ENCODE measurements at places on chromosomes 7 and 10.
A peak's percentile ranks its signal among the peaks of the same experiment; 100 is the strongest.

GRCh38 chr7:156906200-156906649 lies 13.2 kb upstream of the LMBR1 start:
- peaks cover 17% of the 10 kb centered on the region for H3K4me1 ChIP-seq
- no peak overlapping the region for H3K4me3 ChIP-seq
- H3K27ac ChIP-seq: no peak overlapping the region
- 0 out of 3 replicates have a peak, but pooled peaks cover 4% of the 10 kb centered on the region for H3K27me3 ChIP-seq
- no peaks in the 10 kb centered on the region for H3K36me3 ChIP-seq
- no peak for DNase-seq

DNA sequence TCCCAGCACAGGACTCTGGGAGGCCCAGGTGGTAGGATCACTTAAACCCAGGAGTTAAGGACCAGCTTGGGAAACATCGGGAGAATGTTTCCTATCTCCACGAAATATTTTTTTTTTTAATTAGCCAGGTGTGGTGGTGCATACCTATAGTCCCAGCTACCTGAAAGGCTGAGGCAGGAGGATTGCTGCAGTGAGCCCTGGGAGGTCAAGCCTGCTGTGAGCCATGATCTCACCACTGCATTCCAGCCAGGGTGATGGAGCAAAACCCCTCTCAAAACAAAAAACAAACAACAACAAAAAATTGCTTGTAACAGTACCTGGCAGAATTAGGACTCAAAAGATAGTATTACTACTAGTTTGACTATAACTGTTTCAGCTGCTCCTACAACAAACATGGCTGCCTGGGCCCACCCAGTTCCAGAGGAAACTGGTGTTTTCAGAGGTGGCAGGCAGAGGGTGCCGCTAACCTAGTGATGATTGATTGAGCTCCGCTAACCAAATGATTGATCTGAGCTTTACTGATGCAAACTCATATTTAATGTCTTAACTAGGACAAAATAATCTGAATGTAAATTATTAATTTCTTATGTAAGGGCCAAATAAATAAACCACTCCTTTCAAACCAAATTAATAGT lies 57.0 kb downstream of the AP3M1 start:
- DNase-seq: no peak
- H3K27me3 ChIP-seq: no peaks in the 10 kb centered on the region
- no peak overlapping the region for H3K4me3 ChIP-seq
- no peaks in the 10 kb centered on the region for H3K4me1 ChIP-seq

GRCh38 chr10:61939902-61940301 lies 38.4 kb downstream of the ARID5B start:
- no peak overlapping the region for H3K27ac ChIP-seq
- peaks cover 4% of the 10 kb centered on the region for H3K36me3 ChIP-seq
- DNase-seq: no peak
- H3K27me3 ChIP-seq: no peaks in the 10 kb centered on the region
- peaks cover 31% of the 10 kb centered on the region for H3K4me1 ChIP-seq

DNA sequence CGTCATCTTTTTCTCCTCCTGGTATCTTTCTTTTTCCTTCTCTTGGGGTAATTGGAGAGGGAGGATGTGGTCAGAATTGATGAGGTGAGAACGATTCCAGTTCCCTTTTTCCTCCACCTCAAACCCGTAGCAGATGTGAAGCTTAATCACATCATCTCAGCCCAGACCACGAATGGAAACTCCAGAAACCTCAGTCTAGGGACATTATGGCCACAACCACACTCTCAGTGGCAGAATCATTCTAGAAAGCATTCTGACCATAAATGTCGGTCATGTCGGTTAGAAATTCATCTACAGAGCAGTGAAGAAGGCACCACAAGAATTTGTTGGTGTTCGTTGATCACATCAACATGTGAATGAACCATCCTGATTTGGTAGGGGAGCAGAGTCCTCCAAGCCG lies 78.7 kb downstream of the GATA3 start:
- no peaks in the 10 kb centered on the region for H3K4me1 ChIP-seq
- DNase-seq: no peak
- H3K36me3 ChIP-seq: no peaks in the 10 kb centered on the region
- H3K27me3 ChIP-seq: no peaks in the 10 kb centered on the region
- no peak overlapping the region for H3K4me3 ChIP-seq
- no peak overlapping the region for H3K27ac ChIP-seq

GRCh38 chr7:24715171-24715570 lies 42.1 kb downstream of the GSDME start:
- no peak overlapping the region for H3K27ac ChIP-seq
- H3K4me3 ChIP-seq: no peak overlapping the region
- H3K4me1 ChIP-seq: no peaks in the 10 kb centered on the region

DNA sequence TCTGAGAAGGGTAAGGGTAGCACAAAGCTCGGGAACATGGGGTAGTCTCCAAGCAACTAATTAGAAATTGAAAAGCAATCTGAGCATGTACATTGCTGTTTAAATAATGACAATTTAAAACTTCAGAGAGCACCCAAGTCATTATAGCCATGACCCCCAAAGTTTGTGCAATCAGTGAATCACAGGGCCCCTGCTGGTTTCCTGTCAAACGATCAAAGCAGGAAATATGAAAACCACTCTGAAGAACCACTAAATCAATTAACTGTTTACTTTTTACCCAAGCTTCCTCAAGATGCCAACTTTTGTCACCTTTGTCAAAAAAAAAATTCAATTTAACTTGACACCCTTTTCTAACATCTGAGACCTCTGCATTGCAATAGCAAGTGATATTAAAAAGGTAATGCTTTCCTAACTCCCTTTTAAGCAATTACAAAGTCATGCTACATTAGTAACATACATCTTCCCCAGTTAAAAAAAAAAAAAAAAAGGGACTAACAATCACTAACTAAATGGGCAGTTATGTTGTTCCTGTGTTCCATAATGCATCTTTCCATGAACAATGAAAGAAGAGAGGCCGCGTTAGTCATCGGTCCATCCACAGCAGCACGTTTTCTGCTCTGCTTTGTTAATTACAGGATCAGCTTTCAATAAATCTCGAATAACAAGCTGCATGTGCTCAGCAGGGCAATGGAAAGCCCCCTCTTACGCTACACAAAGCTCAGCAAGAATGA lies 80.6 kb downstream of the ETV1 start:
- no peak for DNase-seq
- no peaks in the 10 kb centered on the region for H3K4me1 ChIP-seq
- H3K4me3 ChIP-seq: no peak overlapping the region
- H3K36me3 ChIP-seq: no peaks in the 10 kb centered on the region
- H3K27me3 ChIP-seq: no peaks in the 10 kb centered on the region
- H3K27ac ChIP-seq: no peak overlapping the region

- DNase-seq: no peak
- no peaks in the 10 kb centered on the region for H3K4me1 ChIP-seq
- no peaks in the 10 kb centered on the region for H3K27me3 ChIP-seq
- H3K4me3 ChIP-seq: no peak overlapping the region
- H3K27ac ChIP-seq: no peak overlapping the region
These were observed 125.7 kb upstream of the TNS3 start for GRCh38 chr7:47707583-47707982.

DNA sequence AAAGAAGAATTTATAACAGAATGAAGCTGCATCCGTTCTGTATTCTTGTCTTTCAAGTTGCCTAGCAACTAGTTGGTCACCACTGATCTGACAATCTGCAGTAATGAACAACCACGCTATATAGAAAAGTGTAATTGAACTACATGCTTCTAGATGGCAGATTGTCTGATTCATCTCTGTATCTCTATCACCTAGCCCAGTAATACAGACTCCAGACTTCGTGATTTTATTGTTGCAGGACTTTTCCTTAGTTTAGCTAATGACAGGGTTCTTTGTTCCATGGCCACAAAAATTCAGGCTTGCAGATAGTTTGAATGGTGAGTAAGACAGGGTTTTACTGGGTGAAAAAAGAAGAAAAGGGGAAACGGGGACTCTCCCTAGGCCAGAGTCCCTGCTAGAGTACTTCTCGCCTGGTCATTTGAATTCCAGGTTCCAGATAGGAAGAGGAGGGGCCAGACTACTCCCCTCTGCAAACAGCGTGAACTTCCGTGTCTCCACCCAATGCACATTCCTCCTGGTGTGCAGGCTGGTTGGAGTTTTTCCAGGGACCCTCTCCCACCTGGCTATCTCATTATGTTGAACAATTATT lies 45.9 kb downstream of the COL1A2 start:
- peak overlapping the region; percentile 71 for H3K27ac ChIP-seq
- peaks cover 53% of the 10 kb centered on the region for H3K4me1 ChIP-seq
- no peaks in the 10 kb centered on the region for H3K36me3 ChIP-seq
- peak overlapping the region; percentile 56 for H3K4me3 ChIP-seq
- peak; percentile 68 for DNase-seq

GRCh38 chr7:118949031-118949430 lies 724.5 kb downstream of the ANKRD7 start:
- no peaks in the 10 kb centered on the region for H3K27me3 ChIP-seq
- no peak overlapping the region for H3K27ac ChIP-seq
- DNase-seq: no peak
- no peaks in the 10 kb centered on the region for H3K4me1 ChIP-seq
- no peaks in the 10 kb centered on the region for H3K36me3 ChIP-seq

GRCh38 chr7:138575897-138576428 lies 115.9 kb downstream of the TRIM24 start:
- H3K36me3 ChIP-seq: peaks cover 14% of the 10 kb centered on the region
- no peak overlapping the region for H3K4me3 ChIP-seq
- H3K27me3 ChIP-seq: no peaks in the 10 kb centered on the region
- no peak for DNase-seq
- no peak overlapping the region for H3K27ac ChIP-seq
- 0 out of 2 replicates have a peak, but pooled peaks cover 8% of the 10 kb centered on the region for H3K4me1 ChIP-seq

DNA sequence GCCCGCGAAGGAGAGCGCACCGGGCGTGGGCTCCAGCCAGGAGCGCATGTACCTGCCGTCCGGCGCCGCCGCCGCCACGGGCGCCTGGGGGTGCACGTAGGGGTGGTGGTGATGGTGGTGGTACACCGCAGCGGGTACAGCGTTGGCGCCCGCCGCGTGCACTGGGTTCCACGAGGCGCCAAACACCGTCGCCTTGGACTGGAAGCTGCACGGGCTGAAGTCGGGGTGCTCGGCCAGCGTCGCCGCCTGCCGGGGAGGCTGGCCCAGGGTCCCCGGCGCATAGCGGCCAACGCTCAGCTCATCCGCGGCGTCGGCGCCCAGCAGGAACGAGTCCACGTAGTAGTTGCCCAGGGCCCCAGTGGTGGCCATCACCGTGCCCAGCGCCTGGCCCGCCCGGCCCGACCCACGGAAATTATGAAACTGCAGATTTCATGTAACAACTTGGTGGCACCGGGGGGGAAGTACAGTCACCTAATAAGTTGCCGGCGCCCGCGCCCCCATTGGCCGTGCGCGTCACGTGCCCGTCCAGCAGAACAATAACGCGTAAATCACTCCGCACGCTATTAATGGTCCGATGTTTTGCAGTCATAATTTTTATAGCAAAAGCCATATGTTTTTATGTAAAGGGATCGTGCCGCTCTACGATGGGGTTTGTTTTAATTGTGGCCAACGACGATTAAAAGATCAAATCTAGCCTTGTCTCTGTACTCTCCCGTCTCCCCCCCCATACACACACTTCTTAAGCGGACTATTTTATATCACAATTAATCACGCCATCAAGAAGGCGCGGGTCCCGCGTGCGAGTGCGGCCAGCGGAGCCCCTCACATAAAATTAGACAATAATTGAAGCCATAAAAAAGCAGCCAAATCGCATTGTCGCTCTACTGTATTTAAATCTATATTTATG lies at the start of gene HOXA9:
TSS of gene HOXA9 (minus strand) at position 449 of the 907 bp plus-strand sequence. CDS start at position 369, 80 bp downstream.
- no peak for DNase-seq
- peak within 1 kb of the TSS; percentile 63 for H3K4me3 ChIP-seq
- H3K27me3 ChIP-seq: peaks cover 48% of the 10 kb centered on the region
- H3K36me3 ChIP-seq: no peaks in the 10 kb centered on the region
- H3K4me1 ChIP-seq: 0 out of 2 replicates have a peak, but pooled peaks cover 3% of the 10 kb centered on the region

DNA sequence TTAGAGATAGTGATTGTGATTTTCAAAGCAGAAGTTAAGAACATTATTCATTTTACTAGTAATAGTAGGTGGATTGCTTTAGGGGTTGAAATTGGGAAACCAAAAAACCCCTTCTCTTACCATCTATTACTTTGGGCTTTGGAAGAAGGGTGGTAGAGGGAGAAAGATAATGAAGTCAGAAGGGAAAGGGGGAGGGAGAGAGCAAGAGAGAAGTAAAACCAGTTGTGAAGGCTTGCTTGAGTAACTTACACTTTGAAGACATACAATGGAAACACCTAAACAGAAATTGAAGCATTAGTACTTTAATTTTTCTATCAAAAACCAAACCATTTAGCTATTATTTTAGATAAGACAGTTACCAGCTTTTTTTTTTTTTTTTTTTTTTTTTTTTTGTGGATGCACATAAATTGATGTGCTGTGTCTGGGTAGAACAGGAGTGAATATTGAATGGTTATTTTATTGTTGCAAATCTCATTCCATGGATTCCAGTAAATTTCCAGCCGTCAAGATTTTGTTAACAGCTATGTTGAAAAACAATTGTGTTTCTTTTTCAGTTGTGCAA lies 5.5 kb downstream of the PRKAR2B start:
- H3K27ac ChIP-seq: no peak overlapping the region
- H3K27me3 ChIP-seq: peaks cover 3% of the 10 kb centered on the region
- H3K4me1 ChIP-seq: peaks cover 3% of the 10 kb centered on the region
- H3K4me3 ChIP-seq: no peak overlapping the region

GRCh38 chr10:59337201-59337652 lies 25.1 kb downstream of the FAM13C start:
- H3K4me1 ChIP-seq: peaks cover 15% of the 10 kb centered on the region
- no peak overlapping the region for H3K27ac ChIP-seq
- DNase-seq: peak; percentile 21
- no peak overlapping the region for H3K4me3 ChIP-seq
- no peaks in the 10 kb centered on the region for H3K27me3 ChIP-seq
- H3K36me3 ChIP-seq: no peaks in the 10 kb centered on the region

GRCh38 chr10:18822156-18822555 lies 162.9 kb downstream of the ARL5B start:
- H3K4me3 ChIP-seq: no peak overlapping the region
- no peaks in the 10 kb centered on the region for H3K4me1 ChIP-seq
- DNase-seq: peak; percentile 1
- no peaks in the 10 kb centered on the region for H3K27me3 ChIP-seq

DNA sequence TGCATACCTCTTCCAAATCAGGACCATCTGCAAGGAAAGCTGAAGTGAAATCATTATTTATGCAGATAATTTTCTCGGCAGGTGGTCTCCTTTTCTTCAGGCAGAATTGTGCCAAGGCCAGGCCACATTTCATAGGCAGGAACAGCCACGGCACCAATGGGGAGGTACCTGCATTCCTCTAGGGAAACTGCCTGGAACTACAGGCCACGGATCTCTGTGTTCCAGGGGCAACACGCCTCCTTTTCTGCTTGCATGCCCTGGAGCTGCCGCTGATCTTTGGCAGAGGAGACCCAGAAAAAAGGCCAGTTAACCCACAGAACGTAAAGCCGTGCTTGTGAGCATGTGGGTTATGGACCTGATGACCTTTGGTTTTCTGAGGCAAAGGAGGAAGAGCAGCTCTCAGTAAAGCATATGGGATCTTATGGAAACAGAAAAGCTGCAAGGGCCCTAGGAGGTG lies 111.2 kb upstream of the KIAA1217 start:
- no peaks in the 10 kb centered on the region for H3K36me3 ChIP-seq
- peaks cover 6% of the 10 kb centered on the region for H3K4me1 ChIP-seq
- H3K27me3 ChIP-seq: no peaks in the 10 kb centered on the region

- H3K36me3 ChIP-seq: no peaks in the 10 kb centered on the region
- no peaks in the 10 kb centered on the region for H3K4me1 ChIP-seq
- DNase-seq: no peak
- no peak overlapping the region for H3K27ac ChIP-seq
- H3K4me3 ChIP-seq: no peak overlapping the region
These were observed 1.1 kb upstream of the ASB10 start for GRCh38 chr7:151188252-151188542.

- DNase-seq: peak; percentile 98
- H3K4me3 ChIP-seq: peak overlapping the region; percentile 46
- H3K27me3 ChIP-seq: no peaks in the 10 kb centered on the region
These were observed 10.1 kb downstream of the DENND10 start for GRCh38 chr10:119113751-119114732.

GRCh38 chr7:36775061-36775620 lies 50.8 kb upstream of the AOAH start:
- no peak overlapping the region for H3K27ac ChIP-seq
- DNase-seq: no peak
- H3K4me3 ChIP-seq: no peak overlapping the region
- no peaks in the 10 kb centered on the region for H3K36me3 ChIP-seq
